Suprapubic skin (tissue), 4 donors: ENCODE measurements at places on chromosomes 6 and 20. TPM values are rescaled to one million over a fixed set of nuclear protein-coding genes. Genes with fewer than 3 reads are reported as not detected.

DNA sequence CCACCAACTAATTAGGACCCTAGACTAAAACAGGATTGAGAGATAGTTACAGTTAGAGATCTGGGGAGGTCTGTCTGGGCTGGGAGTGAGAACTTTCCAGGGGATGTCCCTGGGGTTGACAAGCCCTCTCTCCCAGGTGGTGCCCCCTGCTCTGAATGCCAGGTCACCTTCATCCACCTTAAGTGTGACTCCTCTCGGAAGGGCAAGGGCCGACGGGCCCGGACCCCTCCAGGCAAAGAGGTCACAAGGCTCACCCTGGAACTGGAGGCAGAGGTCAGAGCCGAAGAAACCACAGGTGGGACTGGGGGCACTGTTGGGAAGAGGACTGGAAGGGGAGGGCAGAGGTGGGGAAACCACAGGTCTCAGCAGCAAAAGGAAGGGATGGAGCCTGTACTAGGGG lies 17.0 kb upstream of the ZNF76 start:
- no peaks in the 10 kb centered on the region for H3K4me1 ChIP-seq
- H3K27me3 ChIP-seq = no peaks in the 10 kb centered on the region
- H3K36me3 ChIP-seq = peaks cover 16% of the 10 kb centered on the region
- no peak overlapping the region for H3K27ac ChIP-seq
- no peak overlapping the region for H3K4me3 ChIP-seq

- DNase-seq = no peak
- H3K27me3 ChIP-seq = no peaks in the 10 kb centered on the region
- H3K36me3 ChIP-seq = no peaks in the 10 kb centered on the region
- no peak overlapping the region for H3K27ac ChIP-seq
Measured at GRCh38 chr6:114033606-114034005, 62.7 kb upstream of the HDAC2 start.

The SLC22A7 gene
- not detected for total RNA-seq

GRCh38 chr6:71463061-71463460 lies 174.4 kb downstream of the OGFRL1 start:
- no peak overlapping the region for H3K27ac ChIP-seq
- DNase-seq = no peak
- H3K4me1 ChIP-seq = no peaks in the 10 kb centered on the region
- H3K36me3 ChIP-seq = no peaks in the 10 kb centered on the region
- no peaks in the 10 kb centered on the region for H3K27me3 ChIP-seq

GRCh38 chr6:37618916-37619590 lies 78.6 kb downstream of the MDGA1 start:
- H3K4me3 ChIP-seq = no peak overlapping the region
- peaks cover 45% of the 10 kb centered on the region for H3K27me3 ChIP-seq
- no peak for DNase-seq
- H3K36me3 ChIP-seq = no peaks in the 10 kb centered on the region
- H3K4me1 ChIP-seq = no peaks in the 10 kb centered on the region

The OR2W1 gene
- not detected for total RNA-seq

- H3K36me3 ChIP-seq = no peaks in the 10 kb centered on the region
- H3K27me3 ChIP-seq = no peaks in the 10 kb centered on the region
- H3K4me1 ChIP-seq = no peaks in the 10 kb centered on the region
- no peak overlapping the region for H3K4me3 ChIP-seq
- no peak for DNase-seq
- no peak overlapping the region for H3K27ac ChIP-seq
Measured at GRCh38 chr6:137919837-137920730, 53.0 kb downstream of the TNFAIP3 start.

GRCh38 chr6:156988276-156989158 lies 211.3 kb downstream of the ARID1B start:
- no peak overlapping the region for H3K4me3 ChIP-seq
- H3K27ac ChIP-seq = no peak overlapping the region
- H3K4me1 ChIP-seq = peaks cover 32% of the 10 kb centered on the region
- DNase-seq = no peak

DNA sequence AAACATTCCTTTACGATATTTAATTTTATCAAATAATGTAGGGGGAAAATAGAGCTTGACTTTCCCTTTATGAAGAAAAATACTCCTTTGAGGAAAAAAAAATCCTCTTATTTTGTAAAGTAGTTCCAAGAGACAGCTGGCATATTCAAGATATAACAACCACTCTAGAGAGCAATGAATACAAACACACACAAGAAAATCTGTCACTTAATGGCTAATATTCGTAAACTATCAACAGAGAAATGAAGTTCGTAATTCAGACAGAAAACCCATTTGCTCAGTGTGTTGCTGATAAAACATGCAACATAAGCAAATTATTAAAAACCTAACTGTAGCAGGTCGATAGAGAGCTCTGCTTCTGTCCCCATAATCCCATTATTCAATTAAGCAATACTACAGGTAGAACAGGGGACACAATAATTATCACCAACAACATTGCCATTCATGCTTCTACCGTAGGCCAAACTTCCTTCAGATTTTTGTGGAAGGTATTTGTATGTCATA lies 714.4 kb upstream of the MARCKS start:
- H3K27me3 ChIP-seq = no peaks in the 10 kb centered on the region
- no peak overlapping the region for H3K27ac ChIP-seq
- no peak for DNase-seq
- no peak overlapping the region for H3K4me3 ChIP-seq
- no peaks in the 10 kb centered on the region for H3K4me1 ChIP-seq

The FAM110A gene
- total RNA-seq = 16.9 TPM

The C6orf58 gene
- not detected for total RNA-seq

The FAM217A gene
- not detected for total RNA-seq

The KHDC1L gene
- total RNA-seq = not detected

GRCh38 chr6:144544266-144544830 lies 259.2 kb downstream of the UTRN start:
- no peak overlapping the region for H3K27ac ChIP-seq
- no peaks in the 10 kb centered on the region for H3K4me1 ChIP-seq
- no peaks in the 10 kb centered on the region for H3K27me3 ChIP-seq
- no peak overlapping the region for H3K4me3 ChIP-seq
- no peak for DNase-seq
- peaks cover 65% of the 10 kb centered on the region for H3K36me3 ChIP-seq

DNA sequence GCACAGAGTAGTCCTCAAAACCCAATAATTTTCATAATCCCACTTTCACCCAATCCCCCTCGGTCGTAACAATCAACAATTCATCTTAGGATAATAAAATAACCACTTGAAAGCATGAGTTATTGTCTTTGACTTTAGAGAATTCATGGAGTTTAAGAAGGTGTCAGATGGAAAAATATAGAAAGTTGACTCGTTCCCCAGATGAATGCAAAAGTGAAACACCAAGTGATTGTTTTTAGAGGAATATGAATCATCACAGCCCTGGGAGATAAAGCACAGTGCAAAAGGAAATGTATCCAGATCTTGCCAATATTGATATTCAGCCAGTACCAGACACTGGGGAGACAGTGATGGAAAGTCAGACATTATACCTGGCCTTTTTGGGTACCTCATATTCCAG lies 860.5 kb downstream of the DHX35 start:
- no peak overlapping the region for H3K4me3 ChIP-seq
- DNase-seq = no peak
- H3K27ac ChIP-seq = no peak overlapping the region
- peaks cover 30% of the 10 kb centered on the region for H3K4me1 ChIP-seq
- no peaks in the 10 kb centered on the region for H3K27me3 ChIP-seq

The EFCAB8 gene
- 0.76 TPM for total RNA-seq

The TSHZ2 gene
- 10.2 TPM for total RNA-seq

- no peaks in the 10 kb centered on the region for H3K27me3 ChIP-seq
- peak; percentile 77 for DNase-seq
- peak overlapping the region; percentile 93 for H3K27ac ChIP-seq
Measured at GRCh38 chr6:44128020-44128917, 915 bp downstream of the TMEM63B start.
